ENCODE measurements at places on chromosomes 11 and 22. TPM values are rescaled to one million over a fixed set of nuclear protein-coding genes. Genes with fewer than 3 reads are reported as not detected.

The MISFA gene
- total RNA-seq, result 1.4 TPM

The KDM4E gene
- not detected for total RNA-seq

DNA sequence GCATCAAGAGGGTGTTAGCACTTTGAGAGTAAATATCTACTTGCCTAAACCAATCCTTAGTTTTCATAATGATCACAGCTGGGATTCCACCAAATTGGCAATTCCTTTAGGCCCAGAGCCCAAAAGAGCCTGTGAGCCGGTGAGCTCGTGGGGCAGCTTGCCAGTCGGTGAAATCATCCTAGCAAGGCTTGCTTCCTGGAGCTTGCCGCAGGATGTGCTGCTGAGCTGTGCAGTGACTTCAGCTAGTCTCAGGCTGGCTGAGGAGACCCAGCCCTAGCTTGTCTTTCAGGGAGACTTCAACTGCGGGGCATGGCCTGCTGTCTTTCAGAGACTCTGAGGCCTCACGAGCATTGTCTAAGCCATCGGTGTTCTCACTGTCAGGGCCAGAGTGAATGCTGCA, 73.6 kb upstream of the SUSD2 start:
- no peak for DNase-seq

- no peak for DNase-seq
These were observed 16.9 kb upstream of the SIK2 start for GRCh38 chr11:111585371-111585770.

- no peak for DNase-seq
These were observed 12.4 kb downstream of the PICK1 start for GRCh38 chr22:38069372-38070249.
